CD4-positive, alpha-beta T cell (primary cell): ENCODE measurements at places on chromosomes 16 and 17. TPM values are rescaled to one million over a fixed set of nuclear protein-coding genes. Genes with fewer than 3 reads are reported as not detected.

C17orf78 gene
- total RNA-seq: not detected

TMEM92 gene
- not detected for total RNA-seq

DNA sequence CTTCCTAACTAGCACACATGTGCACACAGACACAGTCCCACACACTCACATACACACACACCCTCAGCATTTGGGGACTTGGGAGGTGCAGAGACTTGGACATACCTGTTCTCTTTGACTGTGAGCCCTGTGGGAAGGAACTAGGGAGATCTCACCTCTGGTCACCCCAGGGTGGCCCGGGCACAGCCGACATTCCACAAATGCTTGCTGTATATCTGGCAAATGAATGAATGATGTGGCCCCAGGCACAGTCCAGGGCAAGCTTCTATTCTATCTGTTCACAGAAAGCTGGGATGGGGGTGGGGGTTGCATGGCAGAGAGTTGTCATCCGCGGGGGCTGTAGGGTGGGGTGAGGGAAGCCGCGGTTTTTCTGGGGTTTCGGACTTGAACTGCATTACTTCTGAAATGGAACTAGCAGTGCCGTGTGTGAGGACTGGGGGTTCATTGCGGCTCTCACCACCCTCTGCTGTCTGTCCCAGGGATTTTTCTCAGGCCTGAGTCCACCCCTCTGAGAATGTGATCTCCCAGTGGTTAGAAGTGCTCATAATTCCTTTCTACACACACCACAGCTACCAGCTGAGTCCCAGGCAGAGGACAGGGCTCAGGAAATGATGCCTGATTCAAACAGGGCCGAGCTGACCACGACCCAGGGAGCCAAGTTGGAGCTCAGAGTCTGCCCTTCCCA is 3.3 kb upstream of the RIPOR1 start:
- H3K4me3 ChIP-seq: no peak overlapping the region
- peaks cover 32% of the 10 kb centered on the region for H3K4me1 ChIP-seq
- no peak overlapping the region for H3K27ac ChIP-seq
- DNase-seq: no peak

DNA sequence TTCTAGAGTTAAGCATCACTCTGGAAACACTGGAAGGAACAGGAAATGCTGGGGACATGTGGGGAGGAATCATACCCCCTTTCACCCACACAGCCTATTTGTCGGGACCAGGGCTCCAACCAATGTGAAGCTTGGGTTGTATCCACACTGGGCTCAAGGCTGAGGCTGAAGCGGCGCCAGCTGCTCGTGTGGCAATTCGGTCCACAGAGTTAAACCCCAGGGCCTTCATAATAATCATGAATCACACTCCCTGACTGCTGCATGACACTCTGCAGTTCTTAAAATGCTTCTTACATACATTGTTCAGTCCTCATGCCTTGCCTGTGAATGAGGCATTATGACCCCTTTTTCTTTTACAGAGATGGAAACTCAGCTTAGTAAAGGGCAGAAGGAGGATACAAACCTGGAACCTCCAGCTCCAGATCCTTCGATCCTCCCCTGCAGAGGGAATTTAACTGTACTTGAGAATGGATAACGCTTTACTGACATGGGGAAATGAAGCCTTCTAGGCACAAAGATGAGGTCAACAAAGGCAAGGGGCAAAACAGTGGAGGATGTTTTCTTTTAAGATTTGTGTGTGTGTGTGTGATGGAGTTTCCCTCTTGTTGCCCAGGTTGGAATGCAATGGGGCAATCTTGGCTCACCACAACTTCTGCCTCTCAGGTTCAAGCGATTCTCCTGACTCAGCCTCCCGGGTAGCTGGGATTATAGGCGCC is 72.7 kb downstream of the SOX9 start:
- no peak overlapping the region for H3K4me3 ChIP-seq
- no peak overlapping the region for H3K27ac ChIP-seq
- no peaks in the 10 kb centered on the region for H3K27me3 ChIP-seq

DNA sequence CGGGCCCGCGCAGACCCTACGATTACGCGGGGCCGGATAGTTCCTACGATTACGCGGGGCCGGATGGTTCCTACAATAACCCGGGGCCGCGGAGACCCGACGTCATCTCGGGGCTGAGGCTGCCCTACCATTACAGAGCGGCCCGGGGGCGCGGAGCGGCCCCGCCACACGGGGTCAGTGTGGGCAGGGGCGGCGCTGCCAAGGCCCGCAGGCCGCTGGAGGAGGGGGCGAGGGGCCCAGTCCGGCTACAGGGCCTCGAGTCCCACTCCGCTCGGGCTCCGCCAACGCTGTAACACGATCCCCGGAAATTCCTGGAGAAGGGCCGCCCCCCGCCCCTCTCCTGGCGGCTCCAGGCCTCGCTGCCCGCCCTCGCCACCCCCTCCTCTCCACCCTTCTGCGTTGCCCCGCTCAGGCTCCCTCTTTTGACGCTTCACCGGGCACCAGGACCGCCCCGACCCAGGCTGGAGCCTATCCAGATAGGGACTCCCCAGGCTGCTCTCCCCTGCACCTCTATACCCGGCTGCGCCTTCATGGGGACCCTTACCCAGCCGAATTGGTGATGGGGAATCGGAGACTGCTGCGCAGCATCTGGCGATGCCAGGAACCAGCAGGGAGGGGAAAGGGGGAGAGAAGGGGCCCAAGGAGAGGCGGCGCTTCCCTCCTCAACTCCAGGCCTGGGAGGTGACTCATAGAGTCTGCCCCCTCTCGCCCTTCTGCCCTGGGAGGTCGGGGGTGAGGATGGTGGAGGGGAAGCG is at the start of gene RAB34:
Gene RAB34, minus strand, starts transcription at position 291 of the 755 bp plus-strand sequence. CDS start 602 bp downstream, outside the sequence.
- peak within 1 kb of the TSS; percentile 36 for H3K4me3 ChIP-seq
- peaks cover 17% of the 10 kb centered on the region for H3K27me3 ChIP-seq
- no peak within 1 kb of the TSS for H3K27ac ChIP-seq
- no peak for DNase-seq
- peaks cover 21% of the 10 kb centered on the region for H3K36me3 ChIP-seq

GRCh38 chr16:53580038-53580802 is 77.2 kb upstream of the AKTIP start:
- H3K4me3 ChIP-seq: no peak overlapping the region
- no peaks in the 10 kb centered on the region for H3K27me3 ChIP-seq
- H3K4me1 ChIP-seq: no peaks in the 10 kb centered on the region
- H3K36me3 ChIP-seq: no peaks in the 10 kb centered on the region
- no peak for DNase-seq
- H3K27ac ChIP-seq: no peak overlapping the region
